ENCODE measurements at places on chromosomes 3 and 15.
A peak's percentile ranks its signal among the peaks of the same experiment; 100 is the strongest.

DNA sequence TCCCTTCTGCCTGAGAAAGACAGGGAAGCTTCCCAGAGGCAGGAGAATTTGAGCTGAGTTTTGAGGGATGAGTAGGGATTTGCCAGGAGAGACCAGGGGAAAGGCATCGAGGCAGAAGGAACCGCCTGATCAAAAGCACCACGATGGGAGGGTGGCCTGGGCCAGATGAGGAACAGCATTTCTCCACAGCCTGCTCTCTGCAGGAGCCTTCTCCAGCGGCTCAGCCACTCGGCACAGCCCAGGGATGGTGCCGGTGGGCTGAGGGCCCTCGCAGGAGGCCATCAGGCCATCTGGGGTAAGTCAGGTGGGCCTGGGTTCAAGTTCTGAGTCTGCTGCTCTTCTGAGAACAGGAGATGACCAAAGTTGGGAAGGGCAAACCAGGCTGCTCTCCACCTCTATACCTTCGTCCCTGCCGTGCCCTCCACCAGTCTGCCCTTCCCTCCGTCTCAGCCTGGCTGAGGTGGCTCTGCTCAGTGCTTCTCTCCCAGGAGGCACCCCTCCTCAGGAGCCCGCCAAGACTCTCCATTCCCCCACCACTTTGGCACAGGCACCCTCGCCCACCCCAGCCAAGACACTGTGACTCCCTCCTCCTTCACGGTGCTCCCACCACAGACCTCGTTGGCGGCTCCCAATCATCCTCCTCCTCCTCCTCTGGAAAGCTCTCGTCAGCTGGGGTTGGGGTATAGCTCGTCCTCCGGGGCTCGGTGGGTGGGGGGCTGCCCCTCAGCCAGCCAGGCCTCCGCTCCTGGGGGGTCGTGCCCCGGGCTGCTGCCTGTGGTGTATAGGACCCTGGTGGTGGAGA lies 34.9 kb downstream of the GRIP2 start:
- no peak for DNase-seq

GRCh38 chr15:44427756-44428724 lies 611 bp downstream of the CTDSPL2 start:
- peak; percentile 14 for DNase-seq

DNA sequence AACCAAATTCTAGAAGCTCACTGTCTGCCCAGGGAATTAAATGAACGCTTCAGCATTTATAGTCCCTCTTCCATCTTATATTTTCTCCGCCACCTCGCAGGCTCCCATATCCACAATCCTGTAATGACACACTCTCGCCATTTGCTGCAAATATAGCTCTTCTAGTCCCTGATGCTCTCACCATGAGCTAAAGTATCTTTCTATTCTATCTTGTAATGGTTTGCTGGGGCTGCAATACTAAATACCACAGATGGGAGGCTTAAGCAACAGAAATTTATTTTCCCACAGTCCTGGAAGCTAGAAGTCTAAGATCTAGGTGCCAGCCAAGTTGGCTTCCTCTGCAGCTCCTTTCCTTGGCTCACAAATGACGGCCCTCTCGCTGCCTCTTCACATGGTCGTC lies 106.9 kb upstream of the NPHP3 start:
- no peak for DNase-seq

GRCh38 chr3:159502986-159503385 lies 485.6 kb upstream of the IL12A start:
- no peak for DNase-seq

- no peak for DNase-seq
Measured at GRCh38 chr3:180789774-180790173, 110.5 kb upstream of the CCDC39 start.

GRCh38 chr3:114480442-114480841 lies 186.6 kb downstream of the TIGIT start:
- no peak for DNase-seq

DNA sequence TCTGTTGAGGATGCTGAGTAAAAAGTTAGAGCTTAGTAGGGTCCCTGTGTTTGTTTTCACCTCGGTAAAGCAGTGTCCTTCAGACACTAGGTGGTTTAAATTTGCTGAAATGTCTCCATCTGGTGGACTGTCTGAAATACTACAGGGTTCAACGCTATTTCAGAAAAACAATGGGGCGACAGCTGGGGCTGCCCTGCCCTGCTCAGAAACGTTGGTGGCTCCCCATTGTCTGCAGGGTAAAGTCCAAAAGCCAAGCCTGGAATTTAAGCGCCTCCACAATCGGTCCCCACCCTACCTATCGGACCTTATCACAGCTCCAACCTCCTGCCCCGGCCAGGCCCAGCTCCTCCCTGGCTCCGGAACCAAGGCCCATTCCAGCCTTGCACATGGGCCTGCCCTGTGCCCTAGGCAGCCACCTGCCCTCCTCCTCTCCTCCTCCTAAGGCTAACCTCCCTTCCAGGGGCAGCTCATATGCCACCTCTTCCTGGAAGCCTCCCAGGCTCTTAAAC lies 4.3 kb upstream of the TSEN2 start:
- peak; percentile 69 for DNase-seq

Measured in ELF-1 (cell line).